ENCODE measurements at places on chromosomes 7 and 10.
A peak's percentile ranks its signal among the peaks of the same experiment; 100 is the strongest.

- DNase-seq = no peak
Measured at GRCh38 chr10:97335188-97335619, 675 bp upstream of the FRAT2 start.

GRCh38 chr7:8251195-8251594 is 10.8 kb downstream of the ICA1 start:
- no peak for DNase-seq

- no peak for DNase-seq
Measured at GRCh38 chr10:117441361-117441760, 66.1 kb upstream of the PDZD8 start.

DNA sequence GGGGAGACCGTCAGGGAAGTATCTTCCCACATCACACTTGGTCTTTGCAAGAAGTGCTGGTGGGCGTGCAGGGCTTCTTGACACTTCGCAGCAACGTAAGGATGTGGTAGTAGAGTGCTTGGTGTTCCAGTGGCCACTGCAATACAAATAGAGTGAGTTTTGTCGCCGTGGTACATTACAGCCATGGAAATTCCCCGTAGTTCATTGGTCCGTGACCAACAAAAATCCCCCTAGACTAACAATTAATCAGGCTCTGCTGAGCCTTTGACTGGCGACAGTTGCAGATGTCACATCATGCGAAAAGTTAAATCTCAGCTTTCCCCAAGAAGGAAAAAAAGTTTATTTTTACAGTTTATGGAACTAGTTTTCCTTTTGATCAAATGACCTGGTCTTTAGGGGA is 134.7 kb downstream of the MGMT start:
- DNase-seq = no peak

GRCh38 chr10:10096296-10096695 is 921.4 kb upstream of the CELF2 start:
- DNase-seq = no peak

DNA sequence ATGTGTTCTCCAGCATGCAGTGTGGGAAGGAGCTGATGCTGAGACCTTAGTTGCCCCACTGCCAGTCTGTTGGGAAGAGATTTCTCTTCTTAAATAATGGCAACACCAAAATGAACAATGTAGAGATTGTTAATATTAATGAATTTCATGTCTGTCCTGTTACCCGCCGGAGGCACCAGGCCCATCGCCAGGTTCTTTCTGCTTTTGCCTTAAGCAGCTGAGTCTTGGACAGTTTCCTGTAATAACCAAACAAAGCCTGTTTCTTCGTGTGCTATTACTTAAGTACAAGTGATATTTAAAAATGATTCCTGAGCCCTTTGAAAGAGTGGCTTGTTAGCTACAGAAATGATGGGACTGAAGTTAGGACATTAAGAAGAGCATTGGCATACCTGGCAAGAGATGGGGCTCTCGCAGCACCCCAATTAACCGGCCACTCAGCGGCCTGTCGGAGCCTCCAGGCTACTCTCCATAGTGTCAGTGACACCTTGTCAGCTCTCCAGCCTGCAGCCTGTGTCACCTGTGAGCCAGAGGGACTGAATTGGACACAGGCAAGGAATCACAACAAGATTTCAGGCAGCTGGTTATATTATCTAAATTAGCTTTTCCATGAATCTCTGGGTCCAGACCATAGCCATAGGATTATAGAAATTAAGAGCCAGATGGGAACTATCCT is 142.0 kb downstream of the CELF2 start:
- no peak for DNase-seq

DNA sequence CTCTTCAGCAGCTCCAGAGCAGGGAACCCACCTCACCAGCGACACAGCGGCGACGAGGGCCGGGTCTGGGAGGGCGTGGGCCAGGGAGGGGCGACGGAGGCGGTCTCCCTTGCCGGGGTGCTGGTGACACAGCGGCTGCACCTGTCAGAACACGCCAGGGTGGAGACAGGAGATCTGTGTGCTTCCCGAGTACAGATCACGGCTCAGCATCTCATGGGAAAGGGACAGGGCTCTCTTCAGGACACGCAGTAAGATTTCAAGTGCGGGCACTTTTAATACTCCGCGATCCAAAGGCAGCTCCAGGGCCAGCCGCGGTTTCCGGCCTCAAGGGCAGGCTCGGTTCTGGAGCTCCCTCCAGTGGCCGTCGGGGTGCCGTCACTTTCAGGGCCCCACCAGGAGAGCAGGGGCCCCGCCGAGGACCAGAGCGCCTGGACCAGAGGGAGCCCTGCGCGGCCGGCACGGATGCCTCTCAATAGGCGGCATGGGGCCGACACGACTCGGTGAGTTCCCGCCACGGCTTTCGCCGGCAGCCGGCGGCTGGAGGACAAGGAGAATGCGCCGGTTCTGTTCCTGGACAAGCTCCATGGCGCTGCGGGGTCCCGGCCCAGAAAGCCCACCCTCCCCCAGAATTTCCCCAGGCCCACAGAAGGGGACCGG is 21.4 kb downstream of the GPR146 start:
- DNase-seq = peak; percentile 58
